ENCODE measurements at places on chromosomes 12 and 14. TPM values are rescaled to one million over a fixed set of nuclear protein-coding genes. Genes with fewer than 3 reads are reported as not detected.

Gene INF2
- 62.8 TPM for total RNA-seq

Gene NRL
- total RNA-seq: 1.1 TPM

Gene CLEC4D
- not detected for total RNA-seq

Gene SPRING1
- total RNA-seq: 37.7 TPM

Gene ASCL1
- total RNA-seq: not detected

Gene RPAP3
- total RNA-seq: 52.0 TPM

Gene TMTC2
- 2.2 TPM for total RNA-seq

Gene FGF6
- total RNA-seq: not detected

Gene SLC6A12
- 0.44 TPM for total RNA-seq

Gene AJUBA
- total RNA-seq: 1.2 TPM

Gene RASAL1
- 0.19 TPM for total RNA-seq

Gene ST8SIA1
- total RNA-seq: 4.1 TPM

Gene MCRS1
- total RNA-seq: 80.6 TPM

Gene AGAP2
- total RNA-seq: 29.3 TPM

Gene RFLNA
- total RNA-seq: not detected

Gene VASH1
- 5.9 TPM for total RNA-seq

Gene ASCL4
- total RNA-seq: not detected

Gene LRTM2
- not detected for total RNA-seq

Gene LRRK2
- 0.13 TPM for total RNA-seq

Gene LPAR5
- total RNA-seq: 9.0 TPM

Data from activated CD8-positive, alpha-beta memory T cell treated with anti-CD3 and anti-CD28 coated beads for 36 hours (primary cell).